ENCODE measurements at places on chromosomes 1 and 21.

DNA sequence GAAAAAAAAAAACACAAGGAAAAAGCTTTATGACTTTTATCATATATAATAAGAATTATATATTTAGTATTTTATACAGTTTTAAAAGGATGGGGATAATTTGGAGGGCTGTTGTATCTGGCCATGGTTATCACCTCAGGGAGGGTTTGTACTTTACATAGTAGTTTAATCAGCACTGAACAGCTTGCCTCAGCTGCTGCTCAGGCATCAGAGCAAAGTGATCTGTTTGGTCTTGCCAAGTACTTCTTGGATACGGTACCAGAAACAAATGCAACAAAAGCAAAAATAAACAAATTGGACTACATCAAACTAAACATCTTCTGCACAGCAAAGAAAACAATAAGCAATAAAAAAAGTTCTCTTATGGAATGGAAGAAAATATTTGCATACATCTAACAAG lies 2.6 kb upstream of the SPTA1 start:
- DNase-seq = no peak

DNA sequence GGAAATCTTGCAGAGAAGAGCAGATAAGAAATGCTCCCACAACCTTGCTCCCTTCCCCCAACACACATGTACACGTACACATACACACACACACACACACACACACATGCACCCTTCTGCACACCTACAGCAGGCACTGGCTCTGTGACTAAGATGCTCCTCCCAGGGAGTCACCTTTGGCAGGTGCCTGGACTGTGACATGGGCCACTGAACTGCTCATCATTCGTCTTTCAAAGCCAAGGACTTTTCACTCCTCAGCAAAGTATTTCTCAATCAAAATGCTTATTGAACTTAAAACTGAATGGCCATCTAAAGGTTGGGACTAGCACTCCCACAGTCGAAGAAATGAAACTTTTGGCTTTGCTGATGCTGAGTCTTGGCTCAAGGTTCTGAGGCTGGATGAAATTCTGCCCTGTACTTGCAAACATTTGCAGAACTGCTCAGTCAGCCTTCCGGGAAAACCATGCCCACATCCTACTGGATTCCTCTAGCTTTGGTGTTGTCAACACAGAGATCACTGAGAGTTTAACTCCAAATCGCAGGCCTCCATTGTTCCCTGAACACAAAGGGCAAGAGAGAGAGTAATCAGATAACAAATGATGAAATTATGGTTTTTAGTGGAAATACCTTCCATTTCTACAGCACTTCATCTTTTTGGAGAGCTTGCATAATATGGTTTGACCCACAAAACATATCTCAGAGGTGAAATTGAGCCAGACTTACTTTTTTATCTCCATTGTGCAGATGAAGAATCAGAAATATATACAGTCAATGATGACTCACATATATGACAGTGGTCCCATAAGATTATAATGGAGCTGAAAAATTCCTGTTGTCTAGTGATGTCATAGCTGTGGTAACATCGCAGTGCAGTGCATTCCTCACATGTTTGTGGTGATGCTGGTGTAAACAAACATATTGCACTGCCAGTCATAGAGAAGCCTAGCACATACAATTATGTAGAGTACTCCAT lies 72.4 kb upstream of the BCAR3 start:
- DNase-seq = no peak

DNA sequence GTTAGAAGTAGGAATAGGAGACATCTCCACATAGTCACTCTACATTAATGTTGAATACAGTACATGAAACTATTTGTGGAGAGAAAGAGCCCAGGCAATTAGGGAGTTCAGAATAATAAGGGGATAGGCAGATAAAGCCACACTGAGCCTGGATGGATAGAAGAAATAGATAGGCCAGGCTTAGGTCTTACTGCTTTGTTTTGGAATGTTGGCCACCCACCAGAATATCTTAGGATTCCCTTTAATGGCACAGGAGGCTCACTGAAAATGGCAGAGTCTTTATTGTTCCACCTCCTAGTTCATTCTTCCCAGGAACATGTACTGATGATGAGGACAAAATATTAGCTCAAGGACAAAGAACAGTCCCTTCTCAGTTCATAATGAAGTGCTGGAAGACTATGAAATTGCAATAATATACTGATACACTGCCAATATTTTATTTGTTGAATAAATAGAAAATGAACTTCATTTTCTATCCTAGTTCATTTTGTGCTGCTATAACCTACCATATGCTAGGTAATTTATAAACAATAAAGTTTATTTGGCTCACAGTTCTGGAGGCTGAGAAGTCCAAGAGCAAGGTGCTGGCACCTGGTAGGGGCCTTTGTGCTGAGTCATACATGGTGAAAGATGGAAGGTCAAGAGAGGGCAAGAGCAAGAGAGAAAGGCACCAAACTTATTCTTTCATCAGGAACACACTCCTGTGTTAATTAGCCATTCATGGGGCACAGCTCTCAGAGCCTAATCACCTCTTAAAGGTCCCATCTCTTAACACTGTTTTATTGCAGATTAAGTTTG lies 87.3 kb downstream of the TBX15 start:
- DNase-seq = no peak

DNA sequence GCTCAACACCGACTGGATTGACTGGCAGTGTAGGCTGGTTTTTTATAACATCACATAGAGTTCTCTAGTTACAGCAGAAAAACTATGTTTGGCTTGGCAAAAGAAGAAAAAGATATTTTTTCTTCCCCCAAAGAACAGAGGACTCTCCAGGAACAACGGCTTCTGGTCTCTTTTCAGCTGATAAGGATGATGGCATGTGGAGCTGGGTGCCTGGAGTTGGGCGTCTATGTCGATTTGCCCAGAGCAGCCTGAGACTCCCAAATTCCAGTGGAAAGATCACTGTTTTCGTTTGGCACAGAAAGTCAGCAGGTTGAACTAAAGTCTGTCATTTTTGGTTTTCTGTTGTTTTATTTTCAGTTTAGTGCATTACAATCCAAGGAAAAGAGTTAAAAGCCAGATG lies 91.1 kb downstream of the SMYD2 start:
- DNase-seq = no peak

DNA sequence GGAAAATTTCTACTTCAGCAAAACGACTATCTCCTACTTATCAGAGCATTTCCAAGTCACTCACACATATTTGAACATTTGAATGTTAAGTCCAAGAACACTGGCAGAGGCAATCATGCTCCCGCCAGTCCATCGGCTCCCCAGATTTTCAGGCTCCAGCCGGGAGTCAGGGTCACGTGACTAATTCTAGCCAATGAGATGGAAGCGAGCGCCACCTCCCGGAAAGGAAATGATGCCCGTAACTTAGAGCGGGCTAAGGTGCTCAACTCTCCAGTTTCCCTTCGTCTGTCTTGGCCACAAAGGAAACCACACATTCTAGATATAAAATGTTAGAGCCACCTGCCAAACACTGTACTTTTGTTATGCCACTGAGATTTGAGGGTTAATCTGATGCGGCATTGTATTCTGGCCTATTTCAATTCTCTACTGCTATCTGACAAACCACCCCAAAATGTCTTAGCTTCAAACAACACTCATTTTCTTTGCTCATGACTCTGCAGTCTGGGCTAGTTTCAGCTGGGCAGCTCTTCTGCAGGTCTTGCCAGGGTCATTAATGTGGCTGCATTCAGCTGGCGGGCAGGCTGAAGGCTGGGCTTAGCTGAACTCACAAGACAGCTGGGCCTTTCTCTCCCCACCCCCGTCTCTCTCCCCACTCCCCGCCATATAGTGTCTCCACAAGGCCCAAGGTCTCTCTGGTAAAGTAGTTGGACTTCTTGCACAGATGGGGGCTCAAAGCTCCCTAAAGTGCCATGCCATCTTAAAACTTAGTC lies 16.5 kb upstream of the LHX4 start:
- peak; percentile 25 for DNase-seq

DNA sequence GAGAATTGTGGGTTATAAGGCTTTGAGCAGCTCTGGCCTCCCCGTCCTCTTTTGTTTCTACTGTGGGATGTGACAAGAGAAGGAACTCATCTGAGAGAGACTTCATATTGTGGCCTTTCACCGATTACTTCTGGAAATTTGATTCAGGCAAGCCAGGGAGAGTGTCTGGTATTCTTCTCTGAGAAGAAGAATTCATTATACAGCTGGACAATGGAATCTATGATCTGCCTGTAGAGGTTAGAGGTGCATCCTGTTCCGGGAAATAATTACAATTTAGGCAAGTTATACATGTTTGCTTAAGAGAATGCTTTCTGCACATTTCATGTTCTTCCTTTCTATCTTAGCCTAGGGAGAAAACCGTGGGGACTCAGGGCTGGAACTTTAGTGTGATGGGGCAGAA lies 12.8 kb upstream of the RNU1-2 start:
- DNase-seq = no peak

DNA sequence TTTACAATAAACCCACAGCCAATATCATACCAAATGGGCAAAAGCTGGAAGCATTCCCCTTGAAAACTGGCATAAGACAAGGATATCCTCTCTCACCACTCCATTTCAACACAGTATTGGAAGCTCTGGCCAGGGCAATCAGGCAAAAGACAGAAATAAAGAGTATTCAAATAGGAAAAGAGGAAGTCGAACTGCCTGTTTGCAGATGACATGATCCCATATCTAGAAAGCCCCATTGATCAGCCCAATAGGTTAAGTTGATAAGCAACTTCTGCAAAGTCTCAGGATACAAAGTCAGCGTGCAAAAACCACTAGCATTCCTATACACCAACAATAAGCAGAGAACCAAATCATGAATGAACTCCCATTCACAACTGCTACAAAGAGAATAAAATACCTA lies 235.5 kb downstream of the DPYD start:
- DNase-seq = no peak

DNA sequence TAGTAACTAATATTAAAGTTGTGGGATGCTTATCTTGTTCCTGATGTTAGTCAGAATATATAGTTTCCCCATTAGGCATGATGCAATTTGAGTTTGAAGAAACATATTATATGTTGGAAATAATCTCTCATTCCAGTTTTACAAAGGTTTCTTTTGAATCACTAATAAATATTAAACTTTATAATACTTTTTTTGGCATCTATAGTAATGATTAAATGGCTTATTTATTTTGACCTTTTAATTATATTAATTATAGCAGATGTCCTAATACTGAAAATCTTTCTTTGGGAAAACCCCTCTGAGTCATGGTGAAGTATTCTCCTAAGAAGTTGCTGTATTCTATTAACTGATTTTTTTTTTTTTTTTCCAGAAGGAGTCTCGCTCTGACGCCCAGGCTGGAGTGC lies 28.5 kb upstream of the PTGS2 start:
- DNase-seq = no peak

GRCh38 chr1:115408533-115408932 lies 70.5 kb upstream of the NGF start:
- DNase-seq = no peak

DNA sequence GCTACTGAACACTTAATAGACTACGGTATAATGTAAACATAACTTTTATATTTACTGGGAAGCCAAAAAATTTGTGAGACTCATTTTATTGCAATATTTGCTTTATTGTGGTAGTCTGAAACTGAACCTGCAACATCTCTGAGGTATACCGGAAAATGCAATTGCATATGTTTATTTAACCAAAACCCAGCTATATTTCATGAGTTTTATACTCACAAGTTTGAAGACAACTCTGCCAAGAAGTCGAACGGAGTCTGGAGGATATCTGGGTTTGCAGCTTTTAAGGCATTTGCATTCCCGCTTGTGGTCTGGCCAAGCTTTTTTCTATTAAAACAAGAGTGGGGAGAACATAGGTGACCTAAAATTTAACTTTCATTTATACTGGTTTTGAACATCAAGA lies 171.9 kb downstream of the SMYD3 start:
- no peak for DNase-seq

- no peak for DNase-seq
These were observed 43.5 kb downstream of the PDPN start for GRCh38 chr1:13627127-13627526.

DNA sequence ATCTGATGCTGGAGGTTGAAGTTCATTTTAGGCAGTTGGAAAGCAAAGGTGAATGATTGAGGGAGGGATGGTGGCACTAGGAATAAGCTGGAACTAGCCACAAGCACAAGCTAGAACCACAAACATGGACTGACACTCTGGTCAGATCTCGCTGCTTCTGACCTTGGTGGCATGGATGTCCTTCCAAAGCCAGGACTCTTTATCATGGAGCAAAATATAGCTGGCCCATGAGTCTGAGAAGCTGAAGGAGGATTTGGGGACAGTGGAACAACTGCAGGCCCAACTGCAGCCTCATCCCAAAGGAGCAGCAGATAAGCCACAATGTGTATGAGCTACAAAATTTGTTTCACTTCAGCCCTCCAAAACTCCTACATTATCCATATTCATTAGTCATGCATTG lies 35.5 kb downstream of the SRSF11 start:
- no peak for DNase-seq

- DNase-seq = no peak
These were observed 62.0 kb downstream of the TOR1AIP2 start for GRCh38 chr1:179815641-179816040.

DNA sequence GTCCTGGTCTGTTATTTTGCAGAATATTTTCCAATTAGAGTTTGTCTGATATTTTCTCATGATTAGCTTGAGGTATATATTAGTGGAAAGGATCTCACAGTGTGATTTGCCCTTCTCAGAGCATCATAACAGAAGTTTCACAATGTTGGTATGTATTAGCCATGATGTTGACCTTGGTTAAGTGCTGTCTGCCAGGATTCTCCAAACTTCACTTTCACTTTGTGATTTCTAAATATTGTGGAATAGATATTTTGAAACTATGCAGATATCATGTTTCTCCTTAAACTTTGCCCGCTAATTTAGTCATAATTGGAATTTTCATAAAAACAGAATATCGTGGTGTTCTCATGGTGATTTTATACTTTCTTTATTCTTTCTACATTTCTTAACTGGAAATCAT lies 98.0 kb upstream of the DEPDC1 start:
- no peak for DNase-seq

DNA sequence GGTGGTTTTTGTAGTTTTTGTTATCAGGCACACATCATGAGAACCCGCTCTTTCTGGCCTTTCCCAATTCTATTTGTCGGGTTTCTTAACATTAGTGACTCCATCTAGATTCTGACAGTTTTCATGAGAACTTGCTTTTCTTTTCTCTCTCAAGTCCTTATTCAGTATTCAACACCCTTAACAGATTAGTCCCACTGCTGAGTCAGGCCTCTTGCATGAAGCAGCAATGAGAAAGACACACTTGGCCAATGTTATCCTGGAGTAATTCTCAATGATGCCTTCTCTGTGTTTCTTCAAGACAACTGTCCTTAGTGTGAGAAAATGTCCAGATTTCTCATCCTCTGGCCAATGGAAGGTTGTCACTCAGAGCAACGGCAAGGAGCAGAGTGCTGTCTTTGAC lies 11.3 kb downstream of the FMO2 start:
- DNase-seq = no peak

DNA sequence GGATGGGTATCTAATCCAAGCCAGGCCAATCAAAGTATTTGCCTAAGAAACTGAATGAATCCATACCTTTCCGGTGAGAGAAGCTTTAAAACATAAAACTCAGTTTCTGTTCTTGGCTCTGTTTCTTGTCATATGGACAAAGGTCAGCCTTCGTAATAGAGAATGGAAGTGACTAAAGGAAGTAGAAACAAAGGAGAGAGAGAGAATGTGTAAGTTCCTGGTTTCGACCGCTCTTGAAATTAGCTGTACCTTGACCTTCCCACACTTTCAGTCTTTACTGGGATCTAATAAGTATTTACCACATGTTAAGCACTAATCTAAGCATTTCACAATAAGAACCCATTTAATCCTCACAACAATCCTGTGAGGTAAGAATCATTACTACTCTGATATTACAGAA lies 19.6 kb upstream of the CLCA4 start:
- DNase-seq = no peak

GRCh38 chr1:207073906-207074820 lies 14.5 kb upstream of the C4BPB start:
- DNase-seq = no peak

- DNase-seq = no peak
These were observed 826.4 kb downstream of the PLA2G4A start for GRCh38 chr1:187655104-187655503.

Measured in stimulated activated CD4-positive, alpha-beta T cell treated with anti-CD3 and anti-CD28 coated beads, Interleukin-12 subunit alpha, Interleukin-12 subunit beta, amount 100 ng/mL, for 4 hours (primary cell).